Activated CD4-positive, CD25-positive, alpha-beta regulatory T cell treated with anti-CD3 and anti-CD28 coated beads, Interleukin-2, amount 50 U/mL, for 72 hours (primary cell): ENCODE measurements at places on chromosomes 1 and 21.
A peak's percentile ranks its signal among the peaks of the same experiment; 100 is the strongest.

- no peak for DNase-seq
Measured at GRCh38 chr1:183194527-183195141, 8.6 kb downstream of the LAMC2 start.

GRCh38 chr1:222384531-222384930 lies 163.4 kb downstream of the HHIPL2 start:
- DNase-seq: no peak

- no peak for DNase-seq
Measured at GRCh38 chr1:11538886-11539285, 59.9 kb downstream of the DISP3 start.

DNA sequence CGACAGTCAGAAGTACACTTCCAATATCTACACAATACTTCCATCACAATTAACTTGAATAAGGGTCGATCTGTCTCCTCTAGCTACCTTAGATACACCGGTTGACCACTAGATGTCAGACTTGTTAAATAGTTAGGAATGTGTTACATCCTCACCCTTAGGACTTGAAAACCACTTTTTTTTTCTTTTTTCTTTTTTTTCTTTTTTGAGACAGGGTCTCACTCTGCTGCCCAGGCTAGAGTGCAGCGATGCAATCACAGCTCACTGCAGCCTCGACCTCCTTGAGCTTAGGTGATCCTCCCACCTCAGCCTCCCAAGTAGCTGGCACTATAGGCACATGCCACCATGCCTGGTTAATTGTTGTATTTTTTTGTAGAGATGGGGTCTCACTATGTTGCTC lies 120.4 kb upstream of the GREM2 start:
- no peak for DNase-seq

GRCh38 chr1:211842518-211842917 lies 12.0 kb upstream of the LPGAT1 start:
- DNase-seq: no peak

GRCh38 chr21:33383056-33383888 lies 19.9 kb upstream of the IFNGR2 start:
- peak; percentile 74 for DNase-seq

DNA sequence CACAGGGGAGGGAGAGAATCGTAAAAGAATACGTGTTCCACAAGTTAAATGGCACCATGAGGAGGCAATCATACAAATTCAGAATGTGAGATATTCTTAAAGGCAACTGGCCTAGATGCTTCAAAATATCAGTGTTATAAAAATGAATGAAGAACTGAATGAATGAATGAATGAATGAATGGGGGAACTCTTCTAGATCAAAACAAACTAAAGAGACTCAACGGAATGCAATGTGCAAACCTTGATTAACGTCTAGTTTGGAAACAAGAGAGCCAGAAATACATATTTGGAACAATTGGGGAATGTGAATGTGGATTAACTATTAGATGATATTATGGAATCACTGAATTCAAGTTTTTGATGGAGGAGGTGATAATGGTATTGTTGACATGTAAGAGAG lies 16.8 kb downstream of the CFAP45 start:
- DNase-seq: no peak

DNA sequence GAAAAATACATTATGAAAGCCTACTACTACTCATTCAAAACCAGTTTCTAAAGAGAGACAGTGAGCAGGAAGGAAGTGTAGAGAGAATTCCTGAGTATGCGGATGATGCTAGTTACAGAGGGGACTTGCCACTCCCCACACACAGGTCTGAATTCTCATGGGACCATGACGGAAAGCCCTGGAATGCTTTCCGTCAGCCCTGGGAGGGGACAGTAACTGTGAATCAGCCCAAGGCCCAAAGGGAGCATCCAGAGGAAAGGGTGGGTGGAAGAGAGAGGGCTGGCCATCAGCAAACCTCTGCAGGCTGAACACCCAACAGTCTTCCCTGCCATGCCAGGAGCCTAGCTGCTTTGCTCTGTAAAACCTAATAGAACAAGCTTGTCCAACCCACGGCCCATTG lies 36.4 kb downstream of the RCSD1 start:
- DNase-seq: no peak

GRCh38 chr1:225823811-225824261 lies 13.9 kb downstream of the EPHX1 start:
- no peak for DNase-seq

GRCh38 chr1:97980530-97980929 lies 59.7 kb upstream of the DPYD start:
- no peak for DNase-seq
